Naive thymus-derived CD8-positive, alpha-beta T cell (primary cell): ENCODE measurements at places on chromosomes 7 and 10.

DNA sequence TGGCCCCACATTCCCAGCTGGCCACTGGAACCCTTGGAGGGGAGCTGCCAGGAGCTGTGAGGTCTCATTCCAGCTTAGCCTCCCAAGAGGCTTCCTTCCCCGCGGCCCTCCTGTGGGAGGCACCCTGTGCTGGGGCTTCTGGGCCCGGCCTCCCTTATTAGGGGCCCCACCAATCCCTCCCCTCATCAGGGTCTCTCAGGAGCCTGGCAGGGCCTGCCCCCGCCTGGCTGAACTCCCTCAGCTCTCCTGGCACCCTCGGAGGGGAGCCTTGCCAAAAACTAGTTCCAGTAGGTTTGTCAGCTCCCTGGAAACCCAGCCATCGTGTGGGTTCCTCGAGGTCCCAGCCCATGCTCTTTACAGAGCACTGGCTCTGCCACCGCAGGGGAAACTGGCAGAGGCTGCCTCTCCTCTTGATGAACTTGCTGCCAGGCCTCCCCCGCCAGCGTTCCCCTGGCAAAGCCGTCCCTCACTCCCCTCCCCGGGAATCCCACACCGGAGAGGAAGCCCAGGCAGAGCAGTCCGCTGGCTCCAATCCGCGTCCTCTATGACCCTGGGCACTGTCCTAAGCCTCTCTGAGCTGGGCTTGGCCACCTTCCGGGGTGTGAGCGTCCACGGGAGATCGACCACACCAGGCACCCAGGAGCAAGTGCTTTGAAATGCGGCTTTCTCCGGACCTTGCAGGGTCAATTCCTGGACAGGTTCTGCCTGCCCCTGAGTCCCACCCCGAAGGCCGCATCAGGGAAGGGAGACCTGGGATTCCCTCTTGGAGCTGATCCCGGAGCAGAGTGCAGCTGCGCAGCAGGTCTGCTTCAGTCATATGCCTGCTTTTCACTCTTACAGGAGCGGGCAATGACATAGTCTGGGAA, 139.8 kb downstream of the ARHGAP22 start:
- no peak for DNase-seq

DNA sequence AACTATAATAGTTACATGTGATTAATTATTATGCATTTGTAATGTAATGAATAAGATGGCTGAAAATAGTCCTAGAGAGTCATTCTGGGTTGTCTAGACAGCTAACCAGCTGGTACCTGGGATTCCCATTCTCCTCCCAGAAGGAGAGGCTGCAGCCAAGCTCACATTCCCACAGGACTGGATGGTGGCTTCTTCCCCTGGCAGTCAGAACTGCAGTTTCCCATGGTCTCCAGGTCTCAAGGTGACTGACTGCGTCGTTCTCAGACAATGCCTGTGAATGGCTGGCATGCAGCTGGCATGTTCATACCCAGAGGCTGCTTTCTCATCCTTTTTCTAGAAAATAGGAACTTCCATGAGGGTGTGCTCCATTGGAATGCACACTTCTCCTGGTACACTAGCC, 21.3 kb downstream of the TAS2R16 start:
- no peak for DNase-seq

GRCh38 chr7:106522696-106523095, 138.3 kb downstream of the CCDC71L start:
- no peak for DNase-seq

GRCh38 chr7:38323156-38323555, 49.7 kb upstream of the TARP start:
- no peak for DNase-seq

GRCh38 chr7:132609222-132609621, 33.0 kb upstream of the PLXNA4 start:
- DNase-seq = no peak
